ENCODE measurements at places on chromosomes 2 and 18.

- DNase-seq: no peak
These were observed 82.6 kb upstream of the GLI2 start for GRCh38 chr2:120653046-120653445.

GRCh38 chr2:156517419-156517818, 81.2 kb downstream of the GPD2 start:
- DNase-seq: no peak

GRCh38 chr2:41718705-41719104, 329.1 kb upstream of the PKDCC start:
- DNase-seq: no peak

- no peak for DNase-seq
These were observed 140.2 kb downstream of the UBE2E3 start for GRCh38 chr2:181120625-181121024.

DNA sequence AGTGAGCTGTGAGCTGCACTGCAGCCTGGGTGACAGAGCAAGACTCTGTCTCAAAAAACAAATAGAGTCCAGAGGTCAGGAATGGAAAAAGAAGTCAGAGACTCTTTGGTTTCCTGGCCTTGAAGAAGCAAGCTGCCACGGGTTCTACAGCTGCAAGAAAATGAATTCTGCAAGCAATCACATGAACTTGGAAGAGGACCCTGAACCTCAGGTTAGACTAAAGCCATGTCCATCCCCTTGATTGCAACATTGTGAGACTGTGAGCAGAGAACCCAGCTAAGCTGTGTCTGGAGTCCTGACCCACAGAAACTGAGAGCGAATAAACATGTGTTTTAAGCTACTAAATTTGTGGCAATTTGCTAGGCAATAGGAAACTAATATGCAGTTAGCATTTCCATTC, 12.9 kb upstream of the MIB1 start:
- DNase-seq: no peak

DNA sequence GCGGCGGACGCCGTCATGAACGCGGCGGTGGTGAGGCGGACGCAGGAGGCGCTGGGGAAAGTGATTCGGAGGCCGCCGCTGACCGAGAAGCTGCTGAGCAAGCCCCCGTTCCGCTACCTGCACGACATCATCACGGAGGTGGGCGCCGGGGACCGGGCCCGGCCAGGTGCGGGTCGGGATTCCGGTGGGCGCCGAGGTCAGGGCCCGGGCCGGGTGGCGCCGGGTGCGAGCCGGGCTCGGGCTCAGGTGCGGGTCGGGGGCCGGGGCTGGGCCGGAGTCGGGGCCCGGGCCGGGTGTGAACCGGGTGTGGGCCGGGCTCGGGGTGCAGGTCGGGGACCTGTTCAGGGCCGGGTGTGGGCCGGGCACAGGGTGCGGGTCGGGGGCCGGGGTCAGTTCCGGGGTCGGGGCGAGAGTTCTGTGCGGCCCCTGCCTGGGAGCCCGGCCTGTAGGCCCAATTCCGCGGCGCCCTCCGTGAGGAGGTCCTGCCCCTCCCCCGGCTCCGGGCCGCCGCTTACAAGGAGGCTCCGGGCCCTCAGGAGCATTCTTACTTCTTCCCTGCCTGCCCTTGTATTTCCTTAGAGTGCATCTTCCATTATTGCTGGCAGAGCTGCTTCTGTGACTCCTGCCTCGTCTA, 447 bp downstream of the TRAF3IP1 start:
- DNase-seq: no peak

GRCh38 chr2:25041307-25041927, 459 bp upstream of the EFR3B start:
- DNase-seq: no peak
